ENCODE measurements at places on chromosomes 12 and 14. TPM values are rescaled to one million over a fixed set of nuclear protein-coding genes. Genes with fewer than 3 reads are reported as not detected.

Gene TM7SF3
- total RNA-seq: 49.7 TPM

Gene MGP
- 7,115 TPM for total RNA-seq

Gene MDM2
- total RNA-seq: 121 TPM

Gene OR6C6
- not detected for total RNA-seq

DNA sequence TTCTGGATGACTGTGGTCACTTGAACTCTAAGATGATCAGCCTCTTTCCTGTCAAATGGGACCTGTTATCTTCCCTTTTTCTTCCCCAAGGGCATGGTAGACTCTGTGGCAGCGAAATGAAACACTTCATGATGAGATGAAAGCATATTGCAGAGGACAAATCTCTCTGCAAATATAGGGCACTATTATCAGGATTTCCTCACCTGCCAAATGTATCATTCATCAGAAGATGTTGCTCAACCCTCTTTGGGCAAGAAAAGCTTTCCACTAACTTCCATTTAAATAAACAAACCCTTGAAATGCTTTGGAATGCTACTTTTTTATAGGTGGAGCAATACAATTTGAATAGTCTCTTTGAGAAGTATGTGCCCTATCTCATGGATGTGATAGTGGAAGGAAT, 105.0 kb downstream of the DNAH10 start:
- no peak overlapping the region for H3K27ac ChIP-seq
- no peaks in the 10 kb centered on the region for H3K27me3 ChIP-seq
- H3K4me1 ChIP-seq: no peaks in the 10 kb centered on the region
- H3K36me3 ChIP-seq: no peaks in the 10 kb centered on the region
- no peak overlapping the region for H3K4me3 ChIP-seq

- no peak for DNase-seq
- no peaks in the 10 kb centered on the region for H3K27me3 ChIP-seq
- no peak overlapping the region for H3K27ac ChIP-seq
- no peak overlapping the region for H3K4me3 ChIP-seq
These were observed 156.3 kb downstream of the TMX1 start for GRCh38 chr14:51396222-51396815.

DNA sequence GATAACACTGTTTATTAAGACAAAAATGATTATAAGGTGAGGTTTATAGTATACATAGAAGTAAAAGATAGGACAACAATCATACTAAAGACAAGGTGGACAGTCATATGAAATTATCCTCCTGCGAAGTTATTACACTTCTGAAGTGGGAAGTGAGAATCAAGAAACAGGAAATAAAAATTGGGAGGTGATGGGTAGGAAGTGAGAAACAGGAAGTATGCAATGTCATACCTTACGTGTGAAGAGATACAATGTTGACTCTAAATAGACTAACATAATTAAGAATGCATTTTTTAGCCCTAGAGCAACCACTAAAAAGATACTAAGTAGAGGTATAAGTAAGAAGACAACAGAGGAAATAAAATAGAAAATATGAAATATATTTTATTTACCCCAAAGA, 43.7 kb downstream of the GRIN2B start:
- no peaks in the 10 kb centered on the region for H3K27me3 ChIP-seq
- H3K4me3 ChIP-seq: no peak overlapping the region
- H3K4me1 ChIP-seq: no peaks in the 10 kb centered on the region
- DNase-seq: no peak

All from aorta (tissue), 5 donors.